C1 segment of cervical spinal cord (tissue), 14 donors: ENCODE measurements at places on chromosomes 2 and 18.
A peak's percentile ranks its signal among the peaks of the same experiment; 100 is the strongest.

DNA sequence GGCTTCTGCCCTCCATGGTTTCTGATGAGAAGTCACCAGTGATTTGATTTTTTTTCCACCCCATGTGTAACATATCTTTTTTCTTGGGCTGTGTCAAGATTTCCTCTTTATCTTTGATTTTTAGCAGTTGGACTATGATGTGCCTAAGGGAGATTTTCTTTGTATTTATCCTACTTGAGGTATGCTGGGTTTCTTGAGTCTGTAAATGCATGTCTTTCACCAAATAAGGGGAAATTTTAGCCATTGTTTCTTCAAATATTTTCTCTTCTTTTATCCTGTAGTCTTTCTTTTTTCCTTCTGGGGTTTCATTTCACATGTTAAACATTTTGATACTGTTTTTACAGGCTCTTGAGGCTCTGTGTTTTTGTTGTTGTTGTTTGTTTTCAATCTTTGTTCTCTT, 33.7 kb upstream of the PLB1 start:
- DNase-seq: no peak

GRCh38 chr18:79645291-79645983, 34.2 kb upstream of the CTDP1 start:
- no peak for DNase-seq

DNA sequence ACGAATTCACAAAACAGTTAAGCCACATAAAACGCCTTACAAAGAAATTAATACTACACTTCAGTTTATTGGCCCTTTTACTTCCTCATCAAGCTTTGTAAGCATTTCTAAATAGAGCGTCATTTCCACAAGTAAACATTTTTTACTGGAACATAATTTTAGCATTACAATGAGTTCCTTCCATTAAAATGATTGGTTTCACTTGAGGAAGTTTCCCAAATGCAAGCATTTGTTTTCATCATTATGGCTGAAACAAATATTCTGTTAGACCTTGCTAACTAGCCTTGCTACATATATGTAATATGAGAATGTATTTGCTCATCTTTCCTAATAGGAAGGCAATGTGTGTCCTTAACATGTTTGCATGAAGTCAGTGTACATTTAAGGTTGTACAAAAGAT, 579.1 kb downstream of the IRS1 start:
- no peak for DNase-seq

GRCh38 chr2:200274116-200275075, 32.1 kb upstream of the SPATS2L start:
- DNase-seq: no peak

GRCh38 chr2:237324405-237324831, 89.5 kb downstream of the COL6A3 start:
- DNase-seq: no peak

DNA sequence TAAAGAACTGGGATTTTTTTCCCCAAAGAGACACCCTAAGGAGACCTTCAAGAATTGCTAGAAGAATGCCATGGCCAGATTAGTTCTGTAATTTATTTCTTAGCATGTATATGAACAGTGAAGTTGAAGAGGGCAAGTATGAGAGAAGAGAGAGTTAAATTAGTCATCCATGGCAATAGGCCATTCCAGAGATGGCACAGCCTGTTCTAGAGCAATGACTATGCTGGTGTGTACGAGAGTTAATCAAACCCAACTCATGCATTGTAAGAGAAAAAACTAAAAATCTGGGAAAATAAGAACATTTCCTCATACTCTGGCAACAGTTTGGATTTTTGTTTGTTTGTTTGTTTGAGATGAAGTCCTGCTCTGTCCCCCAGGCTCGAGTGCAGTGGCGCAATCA, 112.1 kb upstream of the PIK3C3 start:
- no peak for DNase-seq

DNA sequence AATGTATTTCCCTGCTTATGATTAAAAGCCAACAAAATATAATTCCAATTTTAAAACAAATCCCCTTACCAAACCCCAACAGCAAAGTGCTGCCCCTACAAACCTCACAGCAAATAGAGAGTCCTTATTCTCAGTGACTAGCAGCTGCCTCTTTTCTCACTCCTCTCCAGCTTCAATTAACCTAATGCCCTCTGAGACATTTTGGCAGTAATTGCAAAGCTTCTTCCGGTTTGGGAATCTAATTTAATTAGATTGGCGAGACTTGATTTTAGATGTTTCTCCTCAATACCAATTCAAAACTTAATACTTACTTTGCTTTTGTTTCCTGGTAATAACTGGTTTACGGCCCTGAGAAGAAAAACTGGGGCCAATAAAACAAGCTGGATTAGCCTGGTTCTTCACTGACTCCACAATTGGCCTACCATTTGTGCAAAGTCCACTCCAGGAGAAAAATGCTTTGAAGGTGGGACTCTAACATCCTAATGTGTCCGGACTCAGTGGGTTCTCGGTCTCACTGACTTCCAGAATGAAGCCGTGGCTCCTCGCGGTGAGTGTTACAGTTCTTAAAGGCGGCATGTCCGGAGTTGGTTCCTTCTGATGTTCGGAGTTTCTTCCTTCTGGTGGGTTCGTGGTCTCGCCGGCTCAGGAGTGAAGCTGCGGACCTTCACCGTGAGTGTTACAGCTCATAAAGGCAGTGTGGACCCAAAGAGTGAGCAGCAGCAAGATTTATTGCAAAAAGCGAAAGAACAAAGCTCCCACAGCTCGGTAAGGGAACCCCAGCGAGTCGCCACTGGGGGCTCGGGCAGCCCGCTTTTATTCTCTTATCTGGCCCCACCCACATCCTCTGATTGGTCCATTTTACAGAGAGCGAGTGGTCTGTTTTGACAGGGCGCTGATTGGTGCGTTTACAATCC, 52.8 kb downstream of the SLC35F5 start:
- DNase-seq: no peak

DNA sequence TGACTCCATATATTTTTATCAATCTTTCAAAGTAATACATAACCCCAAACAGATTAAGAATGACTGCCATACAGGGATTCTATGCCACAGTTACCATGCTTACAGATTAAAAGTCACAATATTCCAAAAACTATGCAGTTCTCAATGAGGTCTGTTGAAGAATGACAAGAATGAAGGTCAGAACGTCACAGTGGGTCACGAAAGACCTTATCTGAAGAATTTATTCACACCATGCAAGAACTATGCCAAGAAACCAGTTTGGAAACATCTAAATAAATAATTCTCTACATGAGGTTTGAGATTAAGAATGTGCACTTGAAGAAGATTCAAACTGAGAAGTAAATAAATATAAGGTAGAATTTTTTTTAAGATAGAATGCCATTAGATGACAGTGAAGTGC, 253.3 kb downstream of the EXOC6B start:
- DNase-seq: no peak

DNA sequence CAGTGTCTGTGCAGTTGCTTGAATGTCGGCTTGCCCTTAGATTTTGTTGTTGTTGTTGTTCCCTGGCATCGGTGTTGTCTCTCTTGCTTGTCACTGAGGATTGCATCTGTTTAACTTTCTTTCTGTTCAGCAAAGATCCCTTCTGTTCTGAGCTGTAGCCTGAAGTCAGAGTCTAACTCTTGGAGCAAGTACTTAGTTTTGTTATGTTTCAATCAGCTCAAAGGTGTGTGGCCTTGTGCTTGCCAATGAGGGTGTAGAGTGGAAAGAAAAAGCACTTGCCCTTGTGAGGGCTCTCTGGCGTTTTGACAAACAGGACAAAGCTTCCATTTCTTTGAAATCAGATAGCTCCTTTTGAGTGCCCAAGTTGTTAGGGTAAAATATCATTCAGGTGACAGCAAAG, 757.1 kb upstream of the CDH7 start:
- DNase-seq: no peak

DNA sequence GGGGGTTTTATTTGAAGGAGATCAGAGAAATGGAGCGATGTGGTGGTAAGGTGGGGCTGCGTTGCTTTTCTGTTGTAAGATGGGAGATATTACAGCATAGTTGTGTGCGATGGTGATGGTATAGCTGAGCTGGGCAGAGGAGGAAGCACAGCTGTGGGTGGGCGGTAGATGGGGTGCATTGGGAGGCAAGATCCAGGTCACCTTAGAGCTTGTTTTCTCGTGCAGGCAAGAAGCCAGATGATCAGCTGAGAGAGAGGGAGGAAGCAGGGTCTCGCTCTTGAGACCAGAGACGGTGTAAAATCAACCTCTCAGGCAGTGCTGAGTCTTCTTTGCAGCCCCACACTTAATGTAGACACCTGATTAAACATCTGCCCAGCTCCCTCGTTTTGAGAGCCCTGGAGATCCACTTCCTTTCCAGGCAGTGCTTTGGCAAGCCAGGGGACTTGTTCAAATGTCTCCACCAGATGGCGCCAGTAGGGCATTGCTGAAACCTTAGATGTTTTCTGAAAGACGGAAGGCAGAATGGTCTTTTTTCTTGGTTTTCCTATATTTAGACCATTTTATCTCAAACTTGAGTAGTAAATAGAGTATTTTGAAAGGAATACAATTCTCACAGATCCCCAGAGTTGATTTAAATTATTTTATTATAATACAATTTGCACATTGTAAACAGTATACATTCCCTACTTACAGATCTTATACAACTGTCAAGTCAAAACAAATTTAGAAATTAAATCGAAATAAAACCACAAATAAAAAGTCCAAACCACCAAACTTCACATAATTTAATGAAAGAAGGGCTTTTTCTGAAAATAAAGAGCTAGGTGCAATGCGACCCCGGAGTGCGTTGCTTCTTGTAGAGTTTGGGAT, 21.1 kb upstream of the LYPD6B start:
- DNase-seq: peak; percentile 45

DNA sequence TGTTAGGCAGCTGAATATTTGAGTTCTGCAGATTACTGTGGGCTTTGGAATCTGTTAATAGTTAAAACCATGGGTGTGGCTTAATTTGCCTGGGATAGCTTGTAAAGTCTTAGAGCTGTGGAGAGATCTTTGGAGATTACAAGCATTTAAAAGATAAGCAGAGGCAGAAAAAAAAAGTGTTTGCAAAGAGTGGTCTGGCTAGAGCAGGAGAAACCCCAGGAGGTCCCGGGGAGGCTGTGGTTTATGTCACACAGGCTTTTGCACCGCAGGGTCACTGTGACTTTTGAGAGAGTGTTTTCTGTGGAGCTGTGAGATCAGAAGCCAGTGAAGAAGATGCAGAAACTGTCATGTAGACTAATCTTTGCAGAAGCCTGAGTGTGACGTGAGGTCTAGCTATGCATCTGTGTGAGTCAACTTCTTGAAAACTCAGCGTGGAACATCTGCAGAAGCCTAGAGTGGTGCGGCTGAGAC, 49.0 kb downstream of the SETBP1 start:
- no peak for DNase-seq

- DNase-seq: no peak
Observed at GRCh38 chr2:23399674-23400261, 14.8 kb downstream of the KLHL29 start.
